ENCODE measurements at places on chromosomes 2 and 18.

DNA sequence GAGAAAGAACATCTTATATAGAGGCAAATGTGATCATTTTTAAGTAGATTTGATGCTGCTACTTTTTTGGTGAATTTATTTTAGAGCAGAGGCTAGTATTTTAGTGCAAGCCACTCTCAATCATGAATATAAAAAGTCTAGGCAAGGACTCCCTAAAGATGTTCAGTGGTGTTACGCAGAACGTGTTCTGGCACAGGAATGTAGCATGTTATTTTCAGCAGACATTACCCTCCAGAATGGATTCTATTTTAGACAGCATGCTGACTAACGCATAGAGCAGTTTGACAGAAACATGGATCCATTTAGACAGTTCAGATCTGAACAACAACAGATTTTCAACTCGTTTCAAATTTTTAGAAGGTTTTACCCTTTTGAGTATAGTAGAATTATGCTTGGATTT is 54.1 kb downstream of the DSC3 start:
- no peak for DNase-seq

GRCh38 chr2:173647681-173648311 is 293.1 kb downstream of the CDCA7 start:
- DNase-seq: no peak

- DNase-seq: no peak
Measured at GRCh38 chr2:228798458-228799207, 472.5 kb downstream of the PID1 start.

GRCh38 chr2:197308585-197308984 is 2.0 kb downstream of the ANKRD44 start:
- DNase-seq: no peak

GRCh38 chr2:27096748-27097297 is 10.3 kb downstream of the KHK start:
- DNase-seq: no peak

DNA sequence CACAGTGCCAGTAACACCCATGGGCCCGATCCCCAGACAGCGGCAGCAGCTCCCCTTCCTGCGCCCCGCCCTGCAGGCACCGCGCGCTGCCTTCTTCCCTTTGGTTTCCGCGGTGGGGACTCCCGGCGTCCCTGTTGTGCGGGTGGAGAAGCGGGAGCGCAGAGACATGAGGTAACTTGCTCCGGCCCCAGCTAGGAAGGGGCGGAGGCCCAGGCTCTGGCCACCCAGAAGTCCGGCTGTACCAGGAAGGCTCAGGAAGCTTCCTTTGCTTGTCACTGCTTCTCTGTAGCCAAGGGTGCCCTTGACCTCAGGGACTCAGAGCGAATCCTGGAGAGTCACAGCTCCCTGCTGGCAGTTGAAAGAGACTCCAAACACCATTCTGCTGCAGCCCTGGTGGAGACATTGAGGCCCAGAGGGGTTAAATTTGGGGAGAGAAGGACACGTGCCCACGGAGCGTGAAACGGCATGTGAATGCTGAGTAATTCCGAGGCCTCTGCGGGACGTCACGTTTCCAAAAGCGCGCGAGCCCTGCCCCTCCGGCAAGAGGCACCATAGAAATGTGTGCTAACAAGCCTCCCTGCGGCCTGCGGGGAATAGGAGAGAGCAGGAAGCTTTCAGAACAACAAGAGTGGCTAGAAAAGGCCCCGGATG is 6.7 kb upstream of the ADCY3 start:
- DNase-seq: no peak

- no peak for DNase-seq
Measured at GRCh38 chr2:9401059-9401547, 22.2 kb downstream of the ITGB1BP1 start.

DNA sequence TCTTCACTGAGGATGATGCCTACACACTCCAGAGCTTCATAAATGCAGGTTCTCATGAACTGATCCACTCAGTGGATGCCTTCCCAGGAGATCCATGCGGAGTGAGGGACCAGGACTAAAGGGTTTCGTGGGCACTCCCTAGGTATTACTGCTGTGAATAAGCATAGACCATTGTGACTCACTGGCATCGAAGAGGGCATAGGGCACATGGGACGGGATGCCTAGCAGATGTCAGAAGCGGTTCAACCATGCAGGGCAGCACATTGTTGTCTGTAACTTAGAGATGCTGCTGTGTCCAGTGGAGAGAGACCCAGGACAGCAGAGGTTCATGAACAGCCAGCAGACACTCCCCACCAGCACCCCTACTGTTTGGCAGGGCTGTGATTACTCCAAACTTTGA is 17.2 kb downstream of the GKN2 start:
- DNase-seq: no peak

DNA sequence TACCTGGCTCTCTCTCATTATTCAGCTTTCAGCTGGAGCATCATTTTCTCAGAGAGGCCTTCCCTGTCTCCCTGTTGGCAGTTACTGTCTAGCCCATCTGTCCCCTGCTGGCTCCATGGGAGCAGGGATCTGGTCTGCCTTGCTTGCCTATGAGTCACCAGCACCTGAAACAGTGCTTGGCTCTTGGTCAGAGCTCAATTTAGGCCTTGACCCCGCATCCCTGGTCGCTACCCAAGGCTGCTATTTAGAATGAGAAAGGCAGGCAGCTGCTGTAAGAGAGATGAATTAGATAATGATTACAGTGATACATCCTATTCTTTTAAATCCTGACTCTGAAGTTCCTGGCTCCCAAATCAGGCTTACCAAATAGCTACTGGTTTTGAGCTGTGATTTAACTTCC is 32.9 kb downstream of the KCNE4 start:
- DNase-seq: no peak
